Activated naive CD4-positive, alpha-beta T cell treated with anti-CD3 and anti-CD28 coated beads for 36 hours (primary cell): ENCODE measurements at places on chromosomes 1 and 21. TPM values are rescaled to one million over a fixed set of nuclear protein-coding genes. Genes with fewer than 3 reads are reported as not detected.

Gene AADACL3
- not detected for total RNA-seq

Gene GIPC2
- total RNA-seq: 0.10 TPM

GRCh38 chr1:39692152-39693074 lies 1.2 kb upstream of the HPCAL4 start:
- peaks cover 9% of the 10 kb centered on the region for H3K27me3 ChIP-seq
- peak overlapping the region; percentile 25 for H3K4me3 ChIP-seq
- H3K36me3 ChIP-seq: no peaks in the 10 kb centered on the region
- no peak overlapping the region for H3K27ac ChIP-seq
- no peak for DNase-seq

Gene KRTAP19-3
- not detected for total RNA-seq

Gene SLC22A15
- total RNA-seq: 0.12 TPM

GRCh38 chr1:182789138-182790076 lies at the start of gene NPL:
Gene NPL, plus strand, starts transcription at chr1:182789773. Its CDS starts 4,599 bp downstream, at chr1:182794372.
- peaks cover 13% of the 10 kb centered on the region for H3K4me1 ChIP-seq
- H3K4me3 ChIP-seq: peak within 1 kb of the TSS; percentile 81

DNA sequence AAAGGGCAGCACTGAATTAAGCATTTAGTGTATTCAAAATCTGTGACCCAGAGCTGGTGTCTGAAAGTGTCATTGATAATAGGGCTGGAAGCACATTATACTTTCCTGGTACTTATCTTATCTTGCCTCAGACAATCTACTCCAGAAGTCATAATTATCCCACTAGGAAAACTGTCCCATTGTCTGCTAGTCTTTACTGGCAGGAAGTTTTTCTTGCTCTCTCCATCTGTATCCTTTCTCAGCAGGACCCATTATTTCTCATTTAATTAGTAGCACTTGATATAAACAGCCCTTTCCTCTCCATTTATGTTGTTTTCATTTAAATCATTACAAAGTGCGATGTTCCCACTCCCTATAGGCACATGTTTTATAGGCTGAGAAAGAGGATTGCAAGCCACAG lies 36.5 kb upstream of the BARHL2 start:
- no peak overlapping the region for H3K27ac ChIP-seq
- peaks cover 38% of the 10 kb centered on the region for H3K27me3 ChIP-seq
- H3K4me1 ChIP-seq: no peaks in the 10 kb centered on the region
- DNase-seq: no peak

DNA sequence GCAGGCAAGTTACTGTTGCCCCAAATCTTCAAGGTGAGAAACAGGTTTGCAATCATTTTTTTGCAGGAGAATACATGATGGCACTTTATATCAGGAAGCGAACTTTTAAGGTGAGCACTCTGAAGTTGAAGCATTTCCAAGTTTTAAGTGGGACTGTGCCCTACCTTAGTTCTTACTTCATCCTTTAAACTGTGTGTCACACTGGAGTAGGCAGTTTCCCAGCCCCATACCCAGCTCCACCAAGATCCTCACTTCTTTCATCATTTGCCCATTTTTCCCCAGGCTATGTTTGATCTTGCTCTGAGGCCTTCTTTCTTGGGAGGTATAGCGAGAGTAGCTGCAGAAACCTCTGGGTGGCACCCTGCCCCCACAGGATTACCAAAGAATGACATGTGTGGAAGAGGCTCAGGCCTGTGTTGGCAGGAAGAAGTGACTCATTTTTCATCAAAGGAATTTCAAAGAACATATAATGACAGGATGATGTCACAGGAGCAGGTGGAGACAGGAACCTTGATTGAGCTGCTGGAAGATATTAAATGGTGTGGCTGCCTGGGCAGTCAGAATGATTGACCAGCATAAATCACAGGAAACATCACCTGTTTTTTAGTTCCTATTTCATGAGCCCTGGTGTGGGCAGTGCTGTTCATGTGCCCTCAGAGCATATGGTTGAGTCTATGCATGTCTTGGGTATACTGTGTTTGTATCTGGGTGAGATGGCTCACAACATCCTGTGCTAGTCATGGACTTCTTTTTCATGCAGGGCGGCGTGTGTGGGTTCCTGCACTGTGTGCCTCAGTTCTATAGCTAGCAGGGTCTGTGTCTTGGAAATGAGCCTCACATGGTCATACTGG lies 20.8 kb upstream of the MACF1 start:
- no peaks in the 10 kb centered on the region for H3K27me3 ChIP-seq
- peak overlapping the region; percentile 31 for H3K4me3 ChIP-seq
- H3K4me1 ChIP-seq: peaks cover 50% of the 10 kb centered on the region
- H3K27ac ChIP-seq: peak overlapping the region; percentile 93
- peak; percentile 94 for DNase-seq
